ENCODE measurements at places on chromosomes 13 and 19.

- H3K36me3 ChIP-seq = no peaks in the 10 kb centered on the region
- H3K4me3 ChIP-seq = no peak within 1 kb of the TSS
- no peaks in the 10 kb centered on the region for H3K4me1 ChIP-seq
Observed at GRCh38 chr19:19538061-19538784, at the start of gene CILP2. TSS of gene CILP2 (plus strand) at chr19:19538265. CDS start at chr19:19538350, 85 bp downstream.

DNA sequence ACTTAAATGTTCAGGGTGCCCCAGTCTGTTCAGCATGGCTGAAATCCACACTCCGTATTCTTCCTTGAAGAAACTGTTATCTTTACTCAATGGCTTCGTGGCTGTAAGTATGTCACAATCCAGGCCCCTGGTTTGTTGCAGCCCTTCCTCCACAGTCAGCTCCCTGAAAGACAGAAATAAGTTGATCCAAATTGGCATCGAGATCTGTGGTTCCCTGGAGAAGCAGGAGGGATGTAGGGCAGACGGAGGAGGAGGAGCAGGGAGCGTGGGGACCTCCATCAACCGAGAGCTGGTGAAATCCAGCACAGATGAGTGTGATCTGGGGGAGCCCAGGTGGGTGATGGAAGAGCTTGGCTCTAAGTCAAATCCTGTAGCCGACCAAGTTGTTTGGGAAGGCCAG lies 304 bp downstream of the TSPAN16 start:
- DNase-seq = peak; percentile 16
- no peaks in the 10 kb centered on the region for H3K36me3 ChIP-seq
- no peaks in the 10 kb centered on the region for H3K4me1 ChIP-seq
- H3K27ac ChIP-seq = no peak overlapping the region

DNA sequence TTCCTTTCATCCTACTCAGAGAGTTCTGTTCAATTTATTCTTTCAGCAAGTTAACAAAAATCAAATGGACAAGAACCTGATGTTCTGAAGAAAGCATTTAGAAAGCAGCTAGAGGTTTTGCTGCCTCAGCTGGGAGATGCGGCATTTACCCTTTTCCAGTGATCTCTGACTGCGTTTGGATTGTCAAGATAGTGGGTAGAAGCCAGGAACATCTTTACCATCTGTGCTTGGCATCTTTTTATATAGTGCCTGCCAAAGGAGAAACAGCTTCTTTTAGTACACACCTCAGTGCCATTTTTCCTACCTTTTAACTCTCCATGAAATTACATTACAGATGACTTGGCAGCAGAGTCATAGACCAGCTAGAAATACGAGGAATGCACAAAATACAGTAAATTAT lies 680.8 kb downstream of the SLITRK1 start:
- no peaks in the 10 kb centered on the region for H3K4me1 ChIP-seq
- no peaks in the 10 kb centered on the region for H3K27me3 ChIP-seq
- H3K36me3 ChIP-seq = no peaks in the 10 kb centered on the region
- no peak overlapping the region for H3K27ac ChIP-seq
- no peak for DNase-seq

DNA sequence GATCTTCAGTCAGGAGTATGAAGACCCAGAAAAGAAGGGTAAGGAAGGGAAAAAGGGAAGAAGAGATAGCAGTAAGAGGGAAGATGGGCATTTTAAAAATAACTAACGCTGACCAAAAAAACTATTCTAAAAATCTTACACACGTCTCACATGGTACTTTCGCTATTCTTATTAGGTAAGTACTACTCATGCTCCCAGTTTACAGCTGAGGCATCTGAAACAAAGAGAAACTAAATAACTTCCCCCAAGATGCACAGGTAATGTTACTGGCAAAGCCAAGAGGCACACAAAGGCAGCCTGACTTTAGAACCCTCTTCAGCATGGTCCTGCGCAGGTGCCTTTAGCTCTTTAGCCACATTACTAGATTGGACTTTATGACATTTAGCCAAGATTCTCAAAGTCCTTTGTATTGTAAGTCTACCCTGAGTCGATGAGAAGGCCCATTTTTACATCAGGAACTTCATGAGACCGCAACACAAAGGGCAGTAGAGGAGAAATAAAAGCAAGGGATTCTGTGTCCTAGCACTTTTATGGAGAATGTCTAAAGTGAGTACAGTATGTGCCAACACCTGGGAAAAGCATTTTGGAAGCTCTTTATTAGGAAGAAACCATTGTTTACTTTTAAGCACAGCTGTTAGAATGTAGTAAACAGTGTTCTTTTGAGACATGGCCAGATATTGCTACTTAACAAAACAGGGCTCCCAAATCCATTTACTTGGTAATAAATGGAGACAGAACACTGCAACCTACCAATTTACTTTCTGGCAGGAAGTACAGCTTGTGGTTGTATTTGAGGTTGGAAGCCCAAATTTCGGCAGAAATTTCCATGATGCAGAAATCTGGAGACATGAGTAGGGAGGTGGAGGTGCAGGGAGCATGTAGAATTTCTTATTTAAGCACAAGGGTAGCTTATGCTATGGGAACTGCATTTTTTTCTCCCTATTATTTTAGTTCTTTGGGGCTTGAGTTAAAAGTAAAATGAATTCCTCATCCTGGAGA lies 250.7 kb downstream of the KCTD12 start:
- H3K27me3 ChIP-seq = no peaks in the 10 kb centered on the region
- H3K36me3 ChIP-seq = no peaks in the 10 kb centered on the region
- H3K4me1 ChIP-seq = peaks cover 27% of the 10 kb centered on the region
- peak overlapping the region; percentile 26 for H3K27ac ChIP-seq

- no peaks in the 10 kb centered on the region for H3K4me1 ChIP-seq
- no peak overlapping the region for H3K27ac ChIP-seq
- no peaks in the 10 kb centered on the region for H3K27me3 ChIP-seq
- DNase-seq = no peak
Observed at GRCh38 chr13:18943721-18944391, 237.8 kb downstream of the TUBA3C start.

DNA sequence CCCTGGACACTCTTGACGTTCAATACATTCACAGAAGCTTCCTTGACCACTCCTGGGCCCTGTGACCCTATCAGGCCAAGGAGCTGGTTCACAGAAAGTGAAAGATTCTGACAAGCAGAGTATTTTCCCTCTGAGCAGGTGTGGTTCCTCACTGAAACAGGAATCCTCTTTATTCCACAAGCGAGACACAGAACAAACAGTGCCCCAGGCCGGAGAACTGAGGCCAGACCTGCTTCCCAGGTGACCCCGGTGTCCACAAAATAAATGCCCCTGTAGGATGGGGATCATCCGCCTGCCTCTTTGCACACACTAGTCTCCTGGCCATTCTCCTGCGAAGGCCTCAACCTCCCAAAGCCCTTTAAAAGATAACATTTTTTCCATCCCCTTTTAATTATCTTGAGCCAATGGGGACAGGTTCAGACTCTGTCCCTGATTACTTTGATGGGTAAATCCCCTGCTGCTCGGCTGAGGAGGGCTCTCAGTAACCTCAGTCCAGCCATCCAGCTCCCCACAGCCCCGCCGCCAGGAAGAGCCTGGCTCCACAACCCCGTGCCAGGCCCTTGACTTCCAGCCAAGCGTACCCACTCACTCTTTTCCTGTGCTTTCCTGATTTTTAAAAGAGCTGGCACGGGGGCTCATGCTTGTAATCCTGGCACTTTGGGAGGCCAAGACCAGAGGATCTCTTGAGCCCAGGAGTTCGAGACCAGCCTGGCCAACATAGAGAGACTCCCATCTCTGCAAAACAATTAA lies 129.1 kb downstream of the FOXO1 start:
- no peak overlapping the region for H3K4me3 ChIP-seq
- H3K36me3 ChIP-seq = no peaks in the 10 kb centered on the region
- H3K27me3 ChIP-seq = no peaks in the 10 kb centered on the region
- peaks cover 36% of the 10 kb centered on the region for H3K4me1 ChIP-seq
- H3K27ac ChIP-seq = peak overlapping the region; percentile 83

DNA sequence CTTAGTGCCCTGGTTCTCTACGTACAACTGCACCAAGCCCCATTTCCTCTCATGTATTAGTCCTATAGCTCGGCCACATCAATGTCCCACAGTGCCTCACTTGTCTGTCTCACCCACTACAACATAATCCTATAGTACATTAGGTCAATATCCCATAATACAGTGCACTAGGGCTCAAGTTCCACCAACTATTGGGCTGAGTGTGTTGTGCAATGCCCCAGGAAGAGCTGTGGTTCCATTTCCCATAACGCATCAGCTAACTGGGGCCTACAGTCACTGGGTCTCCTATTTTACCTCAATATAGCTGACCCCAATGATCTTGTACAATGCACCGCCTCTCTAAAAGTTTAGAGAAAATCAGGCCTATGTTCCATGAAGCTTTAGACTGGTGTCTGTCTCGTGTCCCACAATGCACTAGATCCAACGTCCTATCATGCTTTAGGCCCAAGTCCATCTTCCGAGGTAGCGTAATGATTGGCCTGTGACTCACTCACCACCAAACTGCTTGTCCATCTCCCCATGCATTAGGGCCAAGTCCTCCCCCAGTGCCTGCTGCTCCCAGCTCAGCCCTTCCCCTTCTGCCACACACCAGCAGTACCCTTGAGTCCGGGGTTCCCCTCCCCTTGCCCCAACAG lies 21.8 kb downstream of the TSKS start:
- H3K36me3 ChIP-seq = no peaks in the 10 kb centered on the region
- DNase-seq = no peak
- no peak overlapping the region for H3K4me3 ChIP-seq
- no peaks in the 10 kb centered on the region for H3K4me1 ChIP-seq
- no peak overlapping the region for H3K27ac ChIP-seq

DNA sequence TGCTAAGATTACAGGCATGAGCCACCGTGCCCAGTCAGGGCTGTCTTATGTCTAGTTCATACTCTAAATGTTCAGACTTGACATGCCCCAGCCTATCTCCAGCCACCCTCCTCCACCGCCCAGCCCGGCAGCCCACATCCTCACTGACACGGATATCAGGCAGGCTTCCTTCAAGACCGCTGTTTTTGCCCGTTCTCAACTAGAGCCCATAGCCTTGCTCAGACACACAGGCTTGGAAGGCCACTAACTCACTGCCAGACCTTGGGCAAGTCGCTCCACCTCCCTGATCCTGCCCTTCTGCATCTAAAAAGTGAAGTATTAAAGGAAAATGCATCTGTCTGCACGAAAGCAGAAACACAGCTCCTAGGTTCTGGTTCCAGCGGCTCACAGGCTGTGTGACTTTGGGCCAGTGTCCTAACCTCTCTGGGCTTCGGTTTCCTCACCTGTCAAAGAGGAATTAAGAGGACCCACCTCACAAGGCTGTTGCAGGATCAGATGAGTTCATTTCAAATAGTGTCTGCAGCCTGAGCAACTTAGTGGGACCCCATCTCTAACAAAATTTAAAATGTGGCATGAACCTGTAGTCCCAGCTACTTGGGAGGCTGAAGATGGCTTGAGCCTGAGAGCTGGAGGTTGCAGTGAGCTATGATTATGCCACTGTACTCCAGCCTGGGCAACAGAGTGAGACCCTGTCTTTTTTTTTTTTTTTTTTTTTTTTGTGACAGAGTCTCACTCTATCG lies 14.5 kb upstream of the CERS4 start:
- no peaks in the 10 kb centered on the region for H3K27me3 ChIP-seq
- H3K36me3 ChIP-seq = no peaks in the 10 kb centered on the region
- no peak overlapping the region for H3K27ac ChIP-seq
- H3K4me3 ChIP-seq = no peak overlapping the region
- no peaks in the 10 kb centered on the region for H3K4me1 ChIP-seq

Measured in gastrocnemius medialis (tissue), 4 donors.